ENCODE measurements at places on chromosomes 3 and 15.

- DNase-seq, result peak; percentile 16
These were observed at the start of gene APBA2 for GRCh38 chr15:28885630-28886430. APBA2 (plus strand) TSS chr15:28885974; CDS start chr15:29053885, 167,911 bp downstream.

DNA sequence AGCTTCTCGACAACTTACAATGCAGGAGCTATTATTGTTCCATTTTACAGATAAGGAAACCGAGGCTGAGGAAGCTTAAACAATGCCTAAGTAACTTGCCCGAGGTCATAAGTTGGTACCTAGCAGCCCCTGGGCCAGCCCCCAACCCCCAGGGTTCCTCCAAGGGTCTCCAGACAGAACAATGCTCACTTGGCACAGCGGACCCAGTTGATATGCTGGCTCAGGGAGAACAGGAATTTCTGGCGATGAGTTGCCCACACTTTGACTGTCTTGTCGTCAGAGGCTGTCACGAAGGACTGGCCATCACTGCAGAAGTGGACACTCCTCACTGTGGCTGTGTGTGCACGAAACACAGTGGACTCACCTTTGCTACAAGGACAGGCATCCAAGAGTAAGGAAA is 5.2 kb downstream of the POC1A start:
- DNase-seq, result no peak

- DNase-seq, result no peak
These were observed 188.9 kb downstream of the CACNA2D3 start for GRCh38 chr3:54311211-54311747.

DNA sequence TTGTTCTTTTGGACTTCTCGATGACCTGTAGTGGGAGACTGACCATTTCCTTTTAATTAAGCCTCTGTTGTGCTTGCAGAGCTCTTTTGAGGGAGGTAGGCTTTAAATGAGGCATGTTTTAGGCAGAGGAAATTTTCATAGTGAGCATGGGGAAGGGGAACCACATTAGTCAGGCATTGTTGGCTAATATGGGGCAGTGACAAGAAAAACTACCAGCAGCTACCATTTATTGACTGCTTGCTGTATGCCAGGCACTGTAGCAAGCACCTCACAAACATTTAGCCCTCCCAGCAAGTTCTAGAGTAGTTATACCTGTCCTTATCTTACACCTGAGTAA is 10.9 kb downstream of the ATG7 start:
- DNase-seq, result no peak

GRCh38 chr3:66179793-66180192 is 41.0 kb upstream of the SLC25A26 start:
- no peak for DNase-seq

DNA sequence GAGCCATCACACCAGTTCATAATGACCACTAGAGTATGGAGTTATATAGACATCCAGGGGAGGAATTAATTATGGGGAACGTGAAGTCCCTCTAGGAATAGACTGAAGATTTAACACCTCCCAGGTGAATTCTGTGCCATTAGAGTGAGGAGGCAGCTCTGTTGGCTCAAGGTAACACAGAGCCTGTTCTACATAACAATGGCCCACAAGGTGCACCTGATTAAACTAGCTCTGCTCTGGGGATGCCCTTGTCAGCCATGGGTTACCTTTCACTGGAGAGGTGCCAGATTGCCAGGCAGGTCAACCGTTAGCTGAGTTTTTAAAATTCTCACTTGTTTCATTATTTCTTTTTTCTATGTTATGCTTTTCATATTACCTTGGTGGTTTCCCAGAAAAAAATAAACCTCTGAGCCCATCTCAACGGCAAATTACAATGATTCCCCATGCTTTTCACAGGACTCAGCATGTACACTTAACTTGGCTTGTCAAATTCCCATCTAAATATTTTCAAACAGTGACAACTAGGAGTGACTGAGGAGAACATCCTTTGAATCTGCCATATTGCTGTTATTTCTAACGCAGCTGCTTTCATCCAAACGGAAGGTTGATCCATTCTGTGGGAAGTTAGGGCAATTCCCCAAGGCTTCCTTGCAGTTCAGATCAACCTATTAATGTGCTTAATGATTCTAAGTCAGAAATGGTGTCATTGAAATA is 512.9 kb downstream of the MCTP2 start:
- DNase-seq, result no peak

GRCh38 chr3:170815936-170816335 is 54.1 kb downstream of the RPL22L1 start:
- no peak for DNase-seq

GRCh38 chr3:76147846-76148245 is 362.5 kb upstream of the ZNF717 start:
- no peak for DNase-seq

DNA sequence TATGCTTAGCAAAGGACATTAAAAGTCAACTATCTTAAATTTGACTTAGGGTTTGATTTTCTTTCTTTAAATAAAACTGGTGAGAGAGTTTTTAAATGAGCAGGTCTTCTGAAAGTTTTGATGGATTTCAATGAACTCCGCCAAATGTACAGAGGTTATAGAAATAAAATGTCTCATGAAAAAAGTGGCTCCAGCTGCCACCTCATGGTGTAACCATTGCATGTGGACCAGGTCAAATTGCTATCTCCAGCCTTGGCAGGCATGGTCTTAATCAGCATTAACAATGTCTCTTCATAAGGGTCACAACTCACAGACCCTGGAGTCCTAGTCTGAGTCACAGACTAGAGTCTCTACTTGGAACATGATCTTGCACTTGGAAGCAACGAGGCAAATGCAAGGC is 182.3 kb downstream of the ADAMTS17 start:
- DNase-seq, result no peak

GRCh38 chr3:96959474-96959873 is 145.1 kb downstream of the EPHA6 start:
- DNase-seq, result no peak

DNA sequence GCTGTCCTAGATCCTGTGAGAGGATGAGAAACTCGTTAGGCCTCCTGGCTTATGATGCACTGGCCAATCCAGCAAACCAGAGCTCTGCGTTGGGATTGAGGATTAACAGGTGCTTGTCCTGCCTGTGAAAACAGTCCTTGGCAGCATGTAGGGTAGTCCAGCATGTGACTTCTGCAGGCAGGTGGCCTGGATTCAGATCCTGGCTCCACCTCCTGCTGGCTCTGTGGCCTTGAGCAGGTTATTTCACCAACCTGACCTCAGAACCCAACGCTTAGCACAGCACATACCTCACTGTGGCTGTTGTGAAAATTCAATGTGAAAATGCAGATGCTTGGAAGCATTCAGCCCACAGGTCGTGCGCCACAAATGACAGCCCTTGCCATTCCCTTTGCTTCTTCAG is 33.6 kb downstream of the PLA2G4D start:
- no peak for DNase-seq

GRCh38 chr3:11093823-11094340 is 60.4 kb upstream of the HRH1 start:
- no peak for DNase-seq

DNA sequence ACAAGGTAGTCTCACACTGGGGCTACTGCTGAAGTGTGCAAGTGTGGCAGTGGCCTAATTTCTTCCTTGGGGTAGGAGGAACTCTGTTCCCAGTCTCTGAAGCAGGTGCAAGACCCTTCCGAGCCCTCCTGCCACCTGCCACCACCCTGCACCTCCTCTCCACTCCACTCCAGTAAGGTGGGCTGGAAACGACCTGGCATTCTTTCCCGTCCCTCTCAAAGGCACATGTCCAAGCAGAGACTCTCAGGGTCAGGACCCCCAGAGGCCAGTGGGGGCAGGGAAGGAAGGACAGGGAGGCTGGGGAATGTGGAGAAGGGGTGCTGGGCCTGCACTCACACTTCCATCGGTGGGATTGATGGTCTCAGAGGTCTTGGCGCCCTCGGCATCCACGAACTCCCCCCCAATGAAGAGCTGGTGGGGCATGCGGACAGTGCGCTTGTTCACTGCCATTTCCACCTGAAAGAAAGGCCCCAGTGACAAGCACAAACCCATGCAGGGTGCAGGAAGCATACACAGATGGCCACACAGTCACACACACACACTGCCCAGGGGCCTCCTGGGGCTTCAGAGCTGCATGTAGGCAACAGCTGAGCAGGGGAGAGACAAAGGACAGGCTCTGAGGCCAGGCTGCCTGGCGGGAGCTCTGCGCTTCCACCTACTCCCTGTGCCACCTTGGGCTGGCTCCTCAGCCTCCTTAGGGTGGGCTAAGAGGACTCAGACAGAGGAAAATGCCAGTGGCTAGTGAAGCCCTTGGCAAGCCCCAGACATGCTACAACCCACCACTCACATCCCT is 43.8 kb downstream of the ALDH1L1 start:
- DNase-seq, result no peak

DNA sequence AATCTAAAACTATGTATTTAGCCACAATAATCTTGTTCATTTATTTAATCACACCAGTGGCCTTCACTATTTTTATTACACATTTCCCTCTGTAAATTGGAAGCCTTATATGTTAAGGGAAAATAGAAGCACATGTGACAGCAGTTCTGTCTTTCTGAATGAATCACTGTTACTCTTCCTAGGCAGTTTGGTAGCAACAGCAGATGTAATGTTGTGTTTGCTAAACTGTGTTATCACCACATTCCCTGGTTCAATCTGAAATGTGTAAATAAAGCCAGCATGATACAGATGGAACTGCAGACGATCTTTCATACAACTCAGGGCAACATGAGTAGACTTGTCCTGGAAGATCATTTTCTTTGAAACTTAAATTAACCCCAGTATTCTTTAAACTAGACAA is 220.1 kb downstream of the MCTP2 start:
- no peak for DNase-seq

DNA sequence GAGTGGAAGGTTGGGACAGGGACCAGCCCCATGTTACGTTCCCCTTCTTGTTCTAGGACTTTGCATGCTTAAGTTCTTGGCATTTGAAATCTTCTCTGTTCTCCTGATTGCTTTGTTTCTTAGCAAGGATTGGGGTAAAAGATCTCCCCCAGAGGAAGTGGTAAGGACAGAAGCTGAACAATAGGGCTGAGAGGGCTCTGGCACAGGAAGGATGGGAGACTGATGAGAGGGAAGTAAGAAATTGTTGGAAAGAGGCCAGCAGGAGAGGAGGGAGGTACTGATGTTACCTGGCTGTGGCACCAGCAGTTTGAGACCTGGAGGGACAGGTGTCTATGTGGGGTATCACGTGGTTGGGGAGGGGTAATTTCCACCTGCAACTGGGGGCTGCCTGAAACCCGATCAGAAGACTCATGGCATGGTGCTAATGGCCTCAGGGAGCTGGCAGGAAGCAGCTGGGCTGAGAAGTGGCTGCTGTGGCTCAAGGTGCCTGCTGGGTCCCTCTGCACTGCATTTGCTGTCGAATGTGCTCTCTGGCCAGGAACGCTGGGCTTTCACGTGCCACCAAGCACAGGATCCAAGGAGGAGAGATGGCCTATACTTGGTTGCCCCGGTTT is 108.4 kb downstream of the LSM3 start:
- no peak for DNase-seq

Data from T follicular helper cell (primary cell).